Dermis lymphatic vessel endothelial cell (primary cell): ENCODE measurements at places on chromosomes 7 and 10. TPM values are rescaled to one million over a fixed set of nuclear protein-coding genes. Genes with fewer than 3 reads are reported as not detected.

Gene ECHDC3
- 15.7 and 21.7 TPM in 2 replicates for total RNA-seq

Gene FAM131B
- 0.09 and 0.11 TPM in 2 replicates for total RNA-seq

Gene LANCL2
- 14.8 and 16.3 TPM in 2 replicates for total RNA-seq

Gene VWA2
- not detected in 2 replicates for total RNA-seq

Gene AGR3
- not detected in 2 replicates for total RNA-seq

Gene LLCFC1
- total RNA-seq, result not detected in 2 replicates

Gene TLX1
- total RNA-seq, result not detected in 2 replicates

Gene PLEKHA8
- total RNA-seq, result 12.6 and 16.2 TPM in 2 replicates
